Naive thymus-derived CD8-positive, alpha-beta T cell (primary cell): ENCODE measurements at places on chromosomes 3 and 15. TPM values are rescaled to one million over a fixed set of nuclear protein-coding genes. Genes with fewer than 3 reads are reported as not detected.

DNA sequence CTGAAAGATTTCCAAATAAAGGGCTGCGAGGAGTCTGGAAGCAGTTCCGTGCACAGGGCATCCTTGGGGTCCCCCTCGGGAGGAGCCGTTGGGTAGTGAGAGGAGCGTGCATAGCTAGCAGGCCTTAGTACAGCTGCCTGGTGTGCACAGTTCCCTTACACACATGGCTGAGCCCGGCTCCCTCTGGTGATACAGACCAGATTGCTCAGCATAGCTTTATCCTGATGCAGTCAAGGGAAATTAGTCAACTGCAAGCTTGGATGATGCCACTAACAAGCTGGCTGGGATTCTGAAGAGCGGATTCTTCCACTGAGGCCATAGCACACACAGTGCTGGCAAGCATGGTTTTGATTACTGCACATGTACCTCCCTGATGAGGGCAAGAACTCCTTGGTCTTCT lies 349.4 kb downstream of the LRTM1 start:
- no peak for DNase-seq

- DNase-seq: no peak
Observed at GRCh38 chr3:114557791-114558190, 264.0 kb downstream of the TIGIT start.

- no peak for DNase-seq
Observed at GRCh38 chr3:171321559-171322360, 138.4 kb downstream of the TNIK start.

Gene MB21D2
- 1.4 TPM for total RNA-seq

Gene SMAD6
- 0.16 TPM for total RNA-seq

Gene SOX14
- not detected for total RNA-seq

DNA sequence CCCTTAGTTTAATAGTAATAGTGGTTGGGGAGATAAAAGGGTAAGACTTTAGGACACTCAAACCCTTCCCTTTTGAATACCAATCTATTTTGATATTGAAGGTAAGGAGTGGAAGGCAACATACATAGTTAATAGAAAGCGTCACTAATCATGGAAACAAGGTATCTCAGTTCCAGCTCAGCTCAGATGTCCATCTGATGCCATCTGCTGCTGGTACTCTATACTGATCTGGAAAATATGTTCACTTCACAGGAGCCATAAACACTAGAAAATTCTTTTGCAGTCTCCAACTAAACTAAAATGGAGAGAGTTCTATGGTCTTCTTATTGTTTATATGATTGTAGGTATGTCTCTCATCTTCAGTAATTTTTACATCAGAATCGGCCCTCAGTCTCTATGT lies 1777.1 kb downstream of the OTOL1 start:
- DNase-seq: no peak

DNA sequence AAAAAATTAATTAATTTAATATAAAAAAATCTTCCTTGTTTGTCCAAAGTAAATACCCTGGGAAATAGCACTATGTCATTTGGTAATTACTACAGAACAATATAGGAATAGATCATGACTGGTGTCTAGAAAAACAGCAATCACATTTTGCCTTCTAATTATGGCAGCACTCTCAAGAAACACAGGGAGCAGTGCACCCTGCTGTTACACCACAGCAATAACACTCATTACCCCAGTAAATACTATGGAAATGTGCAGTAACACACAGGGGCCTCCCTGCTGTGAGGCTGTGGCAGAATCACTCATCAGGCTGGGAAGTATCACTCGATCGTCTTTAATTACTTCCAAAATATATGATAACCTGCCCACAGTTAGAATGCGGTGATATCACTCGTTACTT lies 646.0 kb downstream of the TUSC7 start:
- DNase-seq: no peak

DNA sequence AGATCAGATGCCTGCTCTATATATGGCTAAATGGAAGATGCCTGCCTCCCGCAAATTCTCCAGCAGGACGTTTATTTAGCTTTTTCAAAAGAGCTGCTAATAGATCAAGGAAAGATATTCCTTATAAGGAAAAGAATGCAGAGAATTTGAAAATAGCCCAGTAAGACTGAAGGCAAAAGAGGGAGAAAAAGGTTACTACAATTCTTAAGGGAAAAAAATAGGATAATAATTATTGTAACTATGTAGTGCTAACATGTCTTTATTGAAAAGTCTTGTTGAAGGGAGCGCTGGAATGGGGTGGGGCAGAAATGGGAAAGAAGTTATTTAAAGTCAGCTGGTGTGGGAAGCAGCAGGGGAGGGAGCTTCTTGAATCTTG lies 2.9 kb downstream of the TPM1 start:
- no peak for DNase-seq
